RPMI7951 (cell line): ENCODE measurements at places on chromosomes 6 and 20.

- no peak for DNase-seq
These were observed 219 bp downstream of the ISM1 start for GRCh38 chr20:13221313-13221672.

- DNase-seq: peak; percentile 69
These were observed 24.7 kb upstream of the CCN6 start for GRCh38 chr6:112029045-112029822.

GRCh38 chr20:46814366-46815232 lies 80.0 kb upstream of the EYA2 start:
- peak; percentile 75 for DNase-seq

- peak; percentile 26 for DNase-seq
These were observed 260.4 kb downstream of the PTPRK start for GRCh38 chr6:128259730-128260685.

DNA sequence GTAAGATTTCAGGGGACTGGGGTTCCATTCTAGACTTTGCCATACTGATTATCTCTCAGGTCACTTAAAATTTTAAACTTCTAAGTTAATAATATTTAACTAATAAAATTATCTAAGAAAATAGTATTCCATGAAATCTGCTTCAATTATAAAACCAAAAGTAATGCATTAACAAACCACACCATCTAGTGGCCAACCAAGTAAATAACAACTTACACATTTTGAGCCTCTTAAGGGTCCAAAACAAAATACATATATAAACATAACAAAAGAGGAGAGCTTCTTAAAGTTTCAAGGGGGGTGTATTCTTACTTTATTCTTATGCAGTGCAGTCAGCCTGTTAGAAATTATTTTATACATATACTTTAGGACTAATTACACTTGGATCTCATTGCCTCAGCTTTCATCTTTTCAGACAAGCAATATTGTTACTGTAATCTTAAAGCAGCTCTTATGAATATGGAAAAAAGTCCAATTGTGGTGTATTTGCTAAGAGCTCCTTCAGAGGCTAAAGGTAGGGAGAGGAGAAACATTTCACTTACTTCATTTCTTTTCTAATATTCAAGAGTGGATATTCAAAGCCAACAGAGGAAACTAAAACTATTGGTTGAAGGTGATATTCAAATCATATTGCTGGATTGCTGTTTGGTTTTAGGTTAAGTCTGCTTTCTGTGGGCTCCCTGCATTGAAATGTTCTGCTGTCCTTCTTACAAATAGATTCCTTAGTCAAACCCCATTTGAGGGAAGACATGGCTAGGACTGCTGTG lies 199.7 kb upstream of the SIM1 start:
- peak; percentile 27 for DNase-seq

DNA sequence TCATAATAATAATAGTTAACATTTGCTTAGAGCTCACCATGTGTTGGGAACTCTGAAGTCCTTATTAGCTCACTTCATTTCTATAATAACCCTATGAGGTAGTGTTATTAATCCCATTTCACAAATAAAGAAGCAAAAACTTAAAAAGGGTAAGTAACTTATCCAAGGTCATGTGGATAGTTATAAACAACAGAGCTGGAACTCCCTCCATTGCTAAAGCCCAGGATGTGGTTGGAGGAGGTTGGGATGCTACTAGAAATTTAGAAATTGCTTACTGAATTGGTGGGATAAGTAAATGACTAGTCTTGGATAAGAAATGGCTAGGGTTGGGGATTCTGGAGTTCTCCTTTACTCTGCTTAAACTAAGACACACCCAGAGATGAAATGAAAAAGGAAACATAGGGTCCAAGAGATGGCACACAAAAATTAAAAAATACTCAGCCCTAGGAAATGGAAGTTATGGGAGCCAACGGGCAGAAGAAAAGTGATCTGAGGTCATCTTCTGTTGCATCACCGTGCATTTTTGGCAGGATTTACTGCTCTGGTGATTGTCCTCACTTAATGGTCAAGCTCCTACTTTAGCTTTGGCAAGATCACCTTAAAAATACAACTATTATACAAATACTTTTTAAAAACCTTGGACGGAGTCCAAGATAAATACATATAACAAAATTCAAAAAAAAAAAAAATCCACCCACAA lies 7.7 kb upstream of the CLIC5 start:
- DNase-seq: peak; percentile 15

DNA sequence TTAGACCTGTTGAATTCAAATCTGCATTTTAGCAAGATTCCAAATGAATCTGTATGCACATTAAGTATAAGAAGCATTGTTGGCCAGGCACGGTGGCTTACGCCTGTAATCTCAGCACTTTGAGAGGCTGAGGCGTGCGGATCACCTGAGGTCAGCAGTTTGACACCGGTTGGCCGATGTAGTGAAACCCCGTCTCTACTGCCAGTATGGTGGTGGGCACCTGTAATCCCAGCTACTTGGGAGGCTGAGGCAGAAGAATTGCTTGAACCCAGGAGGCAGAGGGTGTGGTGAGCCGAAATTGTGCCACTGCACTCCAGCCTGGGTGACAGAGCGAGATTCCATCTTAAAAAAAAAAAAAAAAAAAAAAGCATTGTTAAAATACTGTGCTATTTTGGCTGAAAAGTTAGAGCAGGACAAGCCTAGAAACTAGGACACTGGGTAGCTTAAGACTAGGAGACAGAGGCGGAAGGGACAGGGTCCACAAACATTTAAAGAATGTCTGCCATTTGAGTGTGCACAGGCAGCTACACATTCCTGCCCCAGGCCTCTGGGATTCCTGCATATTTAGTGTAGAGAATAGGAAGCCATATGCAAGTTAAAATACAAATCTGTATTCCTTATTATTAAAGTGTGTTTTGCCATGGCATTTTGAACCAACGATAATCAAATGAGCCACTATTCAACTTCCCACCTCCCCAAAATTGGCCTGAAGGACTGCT lies 45.1 kb upstream of the EEF1A1 start:
- peak; percentile 72 for DNase-seq
